ENCODE measurements at places on chromosomes 13 and 19.
A peak's percentile ranks its signal among the peaks of the same experiment; 100 is the strongest.

DNA sequence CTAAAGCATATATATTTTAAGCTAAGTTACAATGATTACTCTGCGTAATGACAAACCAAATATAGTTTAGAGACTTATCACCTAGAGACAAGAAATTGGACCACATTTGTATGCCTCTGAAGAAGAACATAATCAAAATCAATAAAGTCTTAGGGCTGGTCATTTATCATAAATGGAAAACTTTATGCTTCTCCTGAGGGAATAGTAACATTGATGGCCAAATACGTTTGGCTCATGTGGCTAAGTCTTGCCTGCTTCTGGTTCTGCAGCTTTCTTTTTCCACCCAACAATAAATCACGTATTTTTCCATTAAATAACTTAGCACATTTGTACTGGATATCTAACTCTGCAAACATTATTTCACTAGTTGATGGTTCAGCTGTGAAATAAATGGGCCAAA is 458.4 kb downstream of the SLITRK1 start:
- no peak for DNase-seq

GRCh38 chr13:60134376-60134775 is 29.4 kb downstream of the DIAPH3 start:
- no peak for DNase-seq

- DNase-seq = no peak
Measured at GRCh38 chr13:97555034-97555433, 121.1 kb downstream of the RAP2A start.

- DNase-seq = no peak
Measured at GRCh38 chr13:106343836-106344235, 191.6 kb downstream of the EFNB2 start.

DNA sequence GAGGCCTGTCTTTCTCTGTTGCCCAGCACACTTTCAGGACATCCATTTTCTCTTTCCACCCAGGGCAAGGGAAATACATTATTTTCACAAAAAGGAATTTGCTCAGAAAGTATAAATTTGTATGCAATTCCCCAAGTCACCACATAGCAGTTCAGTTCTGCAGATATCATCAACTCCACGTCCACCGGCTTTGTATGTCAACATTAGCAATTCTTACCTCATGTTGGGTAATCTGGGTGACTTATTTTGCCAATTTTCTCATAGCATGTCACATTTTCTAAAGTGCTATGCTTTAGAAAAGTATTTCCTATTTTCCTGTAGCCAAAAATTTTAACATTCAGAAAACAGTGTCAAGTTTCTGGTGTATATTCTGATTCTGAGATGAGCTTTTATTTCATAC is 501.8 kb downstream of the EFNB2 start:
- DNase-seq = no peak

DNA sequence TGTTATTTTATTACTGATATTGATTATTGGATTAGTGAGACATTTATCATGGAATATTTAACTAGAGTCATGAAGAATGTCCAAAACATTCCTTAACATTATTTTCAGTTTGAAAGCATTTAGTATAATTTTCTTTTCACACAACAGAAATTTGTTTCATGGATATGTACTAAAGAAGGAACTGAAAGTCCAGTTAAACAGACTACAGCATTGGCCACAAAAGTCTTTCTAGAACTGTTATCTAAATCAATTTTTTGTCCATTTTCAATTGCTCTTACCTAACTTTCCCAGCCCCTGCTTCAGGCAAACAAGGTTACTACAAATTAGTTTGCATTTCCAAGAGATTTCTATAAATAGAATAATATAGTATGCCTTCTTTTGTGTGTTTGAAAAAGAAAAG is 1018.0 kb upstream of the PCDH20 start:
- DNase-seq = no peak

DNA sequence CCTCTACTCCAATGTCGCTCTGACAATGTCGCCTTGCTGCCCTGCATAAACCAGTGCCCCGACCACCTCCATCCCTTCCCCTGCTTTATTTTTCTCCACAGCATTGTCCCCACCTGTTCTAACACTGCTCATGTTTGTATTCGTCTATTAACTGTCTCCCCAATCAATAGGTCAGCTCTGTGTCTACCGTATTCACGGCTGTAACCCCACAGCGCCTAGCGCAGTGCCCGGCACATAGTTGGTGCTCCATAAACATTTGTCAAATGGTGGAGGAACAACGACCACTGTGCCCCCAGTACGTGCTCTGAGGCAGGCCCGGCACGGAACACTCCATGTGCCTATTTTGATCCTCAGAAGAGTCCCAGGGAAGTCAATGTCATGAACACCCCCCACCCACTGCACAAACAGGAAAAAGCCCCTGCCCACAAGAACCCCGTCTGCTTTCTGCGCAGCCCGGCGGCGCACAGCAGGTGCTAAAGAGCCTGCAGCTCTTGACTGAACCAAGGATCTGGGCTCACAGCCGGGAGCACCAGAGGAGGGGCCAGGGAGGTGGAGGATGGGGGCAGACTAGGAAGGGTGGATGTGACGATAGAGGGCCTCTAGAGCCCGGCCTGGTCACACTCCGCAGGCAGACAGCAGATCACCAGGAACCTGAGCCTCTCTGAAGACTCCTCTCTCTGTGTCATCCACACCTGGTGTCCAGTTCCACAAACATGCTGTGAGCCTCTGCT is 1.8 kb upstream of the CEACAM16 start:
- no peak for DNase-seq

DNA sequence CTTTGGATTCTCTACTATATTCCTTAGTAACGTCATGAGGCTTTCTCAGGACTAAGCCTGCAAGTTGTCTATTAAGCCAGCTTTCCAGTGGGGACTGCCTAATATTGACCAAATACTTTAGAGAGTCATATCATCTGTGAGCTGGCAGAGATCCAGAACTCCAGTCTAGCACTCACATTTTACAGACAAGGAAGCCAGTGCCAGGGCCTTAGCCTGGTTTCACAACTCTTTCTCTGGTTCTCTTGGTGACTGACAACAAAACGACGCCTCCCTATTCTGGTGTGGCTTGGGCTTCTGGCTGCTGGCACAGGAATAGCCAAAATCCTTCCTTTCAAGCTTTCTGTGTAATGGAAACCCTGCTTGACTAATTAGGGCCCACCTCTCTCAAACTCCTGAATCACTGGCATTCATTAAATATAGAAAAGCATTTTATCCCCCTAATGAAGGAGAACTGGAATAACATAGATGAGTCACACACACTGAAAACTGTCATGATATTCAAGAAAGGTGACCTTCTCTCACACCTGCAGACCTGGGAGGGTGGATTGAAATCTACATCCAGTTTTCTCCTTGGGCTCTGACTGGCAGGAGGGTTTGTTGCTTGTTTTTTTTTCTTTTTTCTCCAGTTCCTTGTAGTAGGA is 75.2 kb upstream of the UBL3 start:
- peak; percentile 78 for DNase-seq

DNA sequence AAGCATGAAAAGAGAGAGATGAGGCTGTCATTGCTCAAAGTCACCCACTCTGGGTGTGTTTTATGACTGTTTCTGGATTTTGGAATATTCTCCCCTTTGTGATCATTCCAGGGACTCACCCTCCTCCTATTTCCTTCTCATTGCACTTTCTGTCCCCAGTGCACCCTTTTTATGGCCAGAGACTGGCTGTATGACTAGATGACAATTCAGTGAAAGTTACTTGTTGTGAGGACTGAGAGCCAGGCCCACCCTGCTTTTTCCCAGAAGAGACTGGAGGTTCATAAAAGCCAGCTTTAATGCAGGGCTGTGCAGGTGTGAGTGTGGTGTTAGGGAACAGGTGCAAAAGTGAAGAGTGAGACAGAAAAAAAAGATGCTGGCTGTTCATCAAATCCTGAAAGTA is 17.3 kb downstream of the CEACAM7 start:
- no peak for DNase-seq

DNA sequence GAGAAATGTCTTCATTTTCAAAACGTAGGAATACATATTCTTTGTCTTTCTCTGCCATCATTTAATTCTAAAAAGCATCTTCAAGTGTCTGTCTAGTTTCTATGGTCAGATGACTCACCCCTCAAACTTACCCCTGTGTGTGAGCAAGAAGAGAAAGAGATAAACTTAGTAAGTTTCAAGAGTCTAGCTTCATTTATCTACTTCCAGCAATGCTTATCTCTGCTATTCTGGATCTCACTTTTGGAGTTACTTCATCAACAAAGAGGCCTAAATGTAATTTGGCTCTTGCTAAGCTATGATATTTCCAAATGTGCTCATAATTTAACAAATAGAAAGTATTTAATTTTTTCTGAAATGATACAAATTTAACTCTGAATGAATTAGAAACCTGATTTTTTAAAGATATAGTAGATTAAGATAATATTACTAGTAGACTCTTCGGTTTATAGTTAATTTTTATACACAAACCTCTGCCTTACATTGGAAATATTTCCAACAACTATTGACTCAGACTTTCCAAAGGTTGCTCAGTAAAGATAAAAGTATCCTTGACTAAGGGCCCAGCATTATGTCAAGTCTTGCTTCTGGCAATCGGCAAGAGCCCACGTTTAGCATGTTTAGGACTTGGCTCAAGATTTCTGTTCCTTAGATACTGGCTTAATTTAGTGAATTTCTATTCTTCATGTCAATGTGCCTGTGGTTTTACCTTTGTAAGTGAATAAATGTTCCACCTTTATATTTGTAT is 1511.0 kb upstream of the SLC10A2 start:
- DNase-seq = no peak

DNA sequence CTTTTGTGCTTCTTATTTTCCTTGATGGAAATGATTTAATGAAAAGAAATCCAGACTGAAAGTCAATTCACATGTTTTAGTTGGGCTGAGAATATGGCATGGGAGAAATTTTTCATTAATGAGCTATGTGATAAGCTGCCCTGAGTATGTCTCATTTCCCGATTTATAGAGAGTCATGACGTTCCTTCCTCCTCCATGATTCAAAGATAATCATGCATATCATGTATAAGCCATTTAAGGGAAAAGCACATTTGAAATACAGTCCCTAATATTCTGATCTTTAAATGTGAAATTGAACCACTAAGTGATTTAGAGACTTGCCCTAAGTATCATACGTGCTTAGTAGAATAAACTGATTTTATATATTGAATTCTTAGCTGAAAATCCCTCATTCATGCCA is 840.9 kb downstream of the PCDH17 start:
- DNase-seq = no peak

GRCh38 chr19:7149956-7150705 is 80.6 kb downstream of the ZNF557 start:
- no peak for DNase-seq

DNA sequence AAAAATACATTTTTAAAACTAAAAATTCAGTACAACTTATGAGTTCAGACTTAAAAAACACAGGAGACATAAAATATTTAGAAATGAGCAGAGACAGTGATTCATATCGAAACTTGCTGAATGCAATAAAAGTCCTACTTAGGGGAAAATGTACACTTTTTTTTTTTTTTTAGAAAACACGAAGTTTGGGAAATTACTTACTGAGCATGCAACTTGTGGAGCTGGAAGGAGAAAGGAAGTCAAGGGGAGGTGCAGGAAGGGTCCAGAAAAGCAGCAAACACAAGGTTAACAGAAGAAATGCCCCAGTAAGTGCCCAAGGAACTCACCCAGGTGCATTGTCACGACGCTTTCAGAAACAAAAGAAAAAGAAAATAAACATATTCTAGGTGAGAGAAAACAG is 18.6 kb upstream of the LAIR1 start:
- DNase-seq = no peak
